Left hindlimb (tissue), 1 donor: ENCODE measurements at places on chromosomes 2 and 18.

GRCh38 chr2:59924346-59924745 is 629.1 kb downstream of the BCL11A start:
- no peak for DNase-seq

GRCh38 chr2:214810671-214811070 is 1.2 kb upstream of the BARD1 start:
- no peak for DNase-seq

DNA sequence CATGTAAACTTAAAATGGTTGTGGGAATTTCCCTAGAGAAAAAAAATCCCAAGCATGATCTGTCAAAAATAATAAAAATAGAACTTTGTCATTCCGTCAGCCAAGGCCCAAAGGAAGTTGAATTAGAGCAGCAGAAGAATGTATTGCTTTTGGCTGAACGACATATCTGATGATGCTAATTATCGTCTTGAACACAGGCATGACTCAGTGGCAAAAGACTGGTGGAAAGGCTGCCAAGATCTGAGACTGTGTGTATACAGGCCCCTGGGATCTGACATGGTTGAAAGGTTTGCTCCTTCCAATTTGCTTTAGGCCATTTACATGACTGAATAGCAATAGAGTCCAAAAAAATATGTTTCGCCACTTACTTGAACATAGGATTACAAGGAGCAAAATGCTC is 1057.1 kb upstream of the CRIM1 start:
- DNase-seq, result peak; percentile 61

GRCh38 chr2:71800851-71801250 is 346.8 kb downstream of the CYP26B1 start:
- no peak for DNase-seq

GRCh38 chr2:240396623-240397541 is 38.6 kb upstream of the GPC1 start:
- DNase-seq, result no peak

- DNase-seq, result no peak
Observed at GRCh38 chr18:70046796-70047195, 99.1 kb upstream of the CD226 start.

DNA sequence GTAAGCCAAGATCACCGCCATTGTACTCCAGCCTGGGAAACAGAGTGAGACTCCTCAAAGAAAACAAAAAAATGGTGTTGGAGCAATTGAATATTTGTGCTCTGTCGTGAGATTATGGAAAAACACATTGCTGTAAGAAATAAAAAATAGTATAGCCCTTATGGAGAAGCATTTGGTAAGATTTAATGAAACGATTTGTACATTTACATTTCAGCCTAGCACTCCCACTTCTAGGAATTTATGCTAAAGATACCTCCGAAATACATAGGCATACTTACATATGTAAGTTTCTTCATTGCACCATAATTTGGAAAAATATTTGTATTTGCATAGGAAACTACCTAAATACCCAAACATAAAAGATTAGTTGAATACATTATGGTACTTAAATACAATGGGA is 8.7 kb upstream of the DTNB start:
- DNase-seq, result no peak

DNA sequence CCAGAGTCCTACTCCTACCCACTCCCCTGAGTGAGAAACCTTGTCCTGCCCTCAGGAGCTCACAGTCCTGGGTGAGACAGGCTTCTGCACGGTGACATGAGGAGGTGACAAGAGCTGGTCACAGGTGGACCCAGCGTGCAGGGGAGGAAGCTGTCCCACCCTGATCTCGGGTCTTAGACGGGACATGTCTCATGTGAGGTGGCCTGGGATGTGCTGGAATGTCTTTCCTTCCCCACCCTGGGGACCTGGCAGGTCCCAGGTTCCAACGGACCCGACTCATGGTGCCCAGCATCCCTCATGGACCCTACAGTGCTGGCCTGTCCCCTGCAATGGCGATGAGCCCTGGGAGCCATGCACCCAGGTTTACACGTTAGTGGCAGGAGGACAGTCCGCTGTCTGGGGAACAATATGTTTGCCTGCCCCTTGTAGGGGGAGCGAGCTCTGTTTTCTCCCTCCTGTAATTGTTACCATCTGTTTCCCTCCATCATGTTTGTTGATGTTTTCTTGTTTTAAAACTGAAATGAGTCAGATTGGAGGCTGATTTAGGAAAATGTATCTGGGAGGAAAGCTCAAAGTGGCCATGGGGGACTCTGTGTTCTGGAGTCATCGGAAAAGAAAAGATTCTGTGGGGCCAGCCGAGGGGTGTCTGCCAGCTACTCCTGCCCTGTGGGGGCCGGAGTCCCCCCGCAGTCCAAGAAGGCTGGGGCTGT is 238.1 kb downstream of the KLHL29 start:
- DNase-seq, result peak; percentile 13

DNA sequence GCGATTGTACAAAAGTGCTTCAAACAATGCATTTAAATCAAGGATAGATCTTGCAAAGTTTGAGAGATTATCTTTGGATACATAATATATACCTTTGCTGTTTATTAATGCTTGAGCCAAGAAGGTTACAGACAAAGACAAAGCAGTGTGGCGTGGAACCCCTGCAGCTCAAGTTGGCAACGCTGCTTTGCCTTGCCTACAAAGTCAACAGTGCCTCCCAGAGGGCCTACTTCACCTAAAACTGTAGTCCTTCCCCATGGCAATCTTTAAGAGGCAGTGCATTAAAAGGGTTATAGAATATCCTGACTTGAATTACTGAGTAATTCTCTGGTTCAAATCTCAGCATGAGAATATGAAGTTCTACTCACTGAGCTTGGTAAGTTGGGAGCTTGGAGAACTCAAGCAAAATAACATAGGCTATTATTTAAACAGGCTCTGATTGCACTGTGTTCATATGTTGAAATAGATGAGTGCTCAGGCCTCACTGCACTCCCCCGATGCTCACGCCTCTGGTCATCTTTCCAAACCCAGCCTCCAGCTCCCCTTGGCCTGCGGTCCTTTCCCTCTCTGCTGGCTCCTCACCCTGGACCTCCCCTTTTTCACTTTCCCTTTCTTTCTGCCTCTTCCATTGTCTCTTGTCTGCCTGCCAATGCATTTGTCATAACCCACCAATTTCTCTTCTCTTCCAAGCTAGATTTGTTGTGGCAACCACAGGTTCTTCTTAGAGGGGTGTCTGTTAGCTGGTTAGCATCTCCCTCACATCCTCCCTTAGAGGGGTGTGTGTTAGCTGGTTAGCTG is 96.5 kb downstream of the MYT1L start:
- peak; percentile 50 for DNase-seq

- no peak for DNase-seq
Observed at GRCh38 chr2:70212298-70212932, 21.6 kb upstream of the C2orf42 start.

DNA sequence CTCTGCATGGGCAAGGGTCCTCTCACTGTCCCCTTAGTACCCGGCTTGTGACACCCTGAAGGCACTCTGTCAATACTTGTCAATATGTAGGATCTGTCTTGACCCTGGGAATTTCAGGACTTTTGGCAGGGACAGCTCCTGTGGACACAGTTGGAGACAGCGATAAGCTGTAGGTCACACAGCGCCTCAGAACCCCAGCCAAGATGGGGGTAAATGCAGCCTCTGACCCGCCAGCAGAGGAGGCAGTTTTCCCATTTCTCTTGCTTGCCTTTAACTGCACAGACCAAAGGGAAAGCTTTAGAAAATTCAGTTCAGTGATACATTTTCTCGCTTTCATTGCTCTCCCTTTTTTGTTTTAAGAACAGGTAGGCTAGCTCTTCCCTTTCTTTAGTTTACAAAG is 54.8 kb upstream of the KLHL29 start:
- no peak for DNase-seq

- no peak for DNase-seq
Observed at GRCh38 chr2:75162897-75163296, 36.4 kb downstream of the TACR1 start.

DNA sequence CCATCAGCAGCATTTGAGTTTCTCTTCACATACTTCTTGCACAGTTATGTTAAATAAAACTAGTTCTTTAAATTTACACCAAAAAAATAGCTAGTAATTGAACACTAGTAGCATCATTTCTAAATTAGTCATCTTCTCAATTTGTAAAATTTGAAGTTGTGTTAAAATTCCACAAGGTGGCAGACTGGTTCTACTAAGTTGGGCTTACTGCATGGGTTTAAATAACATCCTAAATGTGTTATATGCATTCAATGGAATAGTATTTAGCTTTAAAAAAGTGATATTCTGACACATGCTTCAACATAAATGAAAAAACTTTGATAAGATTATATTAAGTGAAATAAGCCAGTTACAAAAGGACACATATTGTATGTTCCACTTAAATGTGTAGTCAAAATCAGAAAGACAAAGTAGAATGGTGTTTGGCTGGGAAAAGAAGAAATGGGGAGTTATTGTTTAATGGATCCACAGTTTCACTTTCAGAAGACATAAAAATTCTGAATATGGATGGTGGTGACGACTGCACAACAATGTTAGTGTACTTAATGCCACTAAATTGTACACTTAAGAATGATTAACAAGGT is 28.7 kb upstream of the RPRD1A start:
- DNase-seq, result no peak

GRCh38 chr2:38734299-38735058 is 16.7 kb downstream of the SRSF7 start:
- no peak for DNase-seq

DNA sequence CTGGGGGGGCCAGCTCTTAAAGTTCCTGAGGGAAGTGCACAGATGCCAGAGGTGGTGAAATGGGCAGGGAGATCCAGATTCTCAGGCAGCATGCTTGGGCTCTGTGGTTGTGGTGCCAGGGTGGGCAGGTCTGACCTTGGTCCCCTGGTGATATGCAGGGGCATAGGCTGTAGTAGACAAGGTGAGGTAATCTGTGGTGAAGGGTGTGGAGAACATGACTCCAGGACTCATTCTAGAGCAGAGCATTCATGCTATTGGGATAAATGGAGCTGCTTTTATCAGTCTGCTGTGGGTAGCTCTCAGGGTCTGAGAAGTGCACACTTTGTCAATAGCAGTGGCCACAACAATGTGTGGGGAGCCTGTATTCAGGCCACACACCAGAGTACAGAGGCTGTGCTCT is 16.9 kb downstream of the ACVR1C start:
- no peak for DNase-seq

DNA sequence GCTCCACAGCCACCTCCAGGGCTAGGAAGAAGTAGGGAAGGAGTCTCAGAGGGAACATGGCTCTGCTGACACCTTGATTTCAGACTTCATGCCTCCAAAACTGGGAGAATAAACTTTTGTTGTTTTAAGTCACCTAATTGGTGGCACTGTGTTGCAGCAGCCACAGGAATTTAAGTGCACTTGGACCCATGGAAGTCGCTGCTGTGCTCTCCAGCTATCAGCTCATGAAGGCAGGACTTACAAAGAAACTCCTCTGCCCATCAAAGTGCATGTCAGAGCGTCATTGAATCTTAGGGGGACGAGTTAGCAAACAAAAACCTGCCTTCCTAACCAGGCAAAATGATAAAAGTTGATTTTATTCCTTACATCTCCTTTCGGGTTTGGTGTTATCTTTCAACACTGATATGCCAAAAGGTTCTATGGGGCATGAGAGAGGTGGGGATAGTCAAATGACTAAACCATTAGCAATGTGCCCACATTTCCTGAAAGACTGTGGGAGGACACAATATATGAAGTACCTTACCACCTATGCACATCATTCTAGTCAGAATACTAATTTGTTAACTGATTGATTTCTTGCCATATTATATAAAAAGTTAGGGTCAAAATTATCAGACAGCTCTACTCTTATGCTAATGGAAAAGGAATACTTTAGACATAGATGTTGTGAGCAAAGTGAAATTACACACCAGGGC is 235.8 kb upstream of the TNP1 start:
- DNase-seq, result no peak

- no peak for DNase-seq
Observed at GRCh38 chr2:196170213-196170605, 1.2 kb downstream of the STK17B start.

- DNase-seq, result no peak
Observed at GRCh38 chr2:9095690-9096089, 92.2 kb upstream of the MBOAT2 start.

- DNase-seq, result no peak
Observed at GRCh38 chr2:137190411-137191195, 425.3 kb downstream of the THSD7B start.

DNA sequence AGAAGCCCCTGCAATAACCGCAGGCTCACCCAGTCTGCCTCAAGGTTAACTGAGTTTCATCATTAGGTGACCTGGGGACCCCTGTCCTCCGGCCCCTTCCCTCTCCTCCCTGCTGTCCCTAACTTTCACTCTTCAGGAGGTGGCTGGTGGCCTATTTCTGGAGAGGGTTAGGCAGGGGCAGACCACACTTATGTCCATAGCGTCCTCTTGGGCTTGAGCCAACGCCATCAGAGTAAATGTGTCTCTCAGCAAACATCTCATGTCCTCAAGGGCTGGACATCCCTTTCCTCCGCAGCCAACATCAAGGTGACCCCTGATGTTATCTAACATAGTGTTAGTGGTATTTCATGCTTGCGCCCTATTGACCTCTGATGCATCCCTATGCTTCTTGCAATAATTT is 114.8 kb downstream of the BCL11A start:
- DNase-seq, result no peak

GRCh38 chr2:36371070-36371874 is 15.7 kb downstream of the CRIM1 start:
- DNase-seq, result no peak

GRCh38 chr2:8633735-8634313 is 48.0 kb upstream of the ID2 start:
- DNase-seq, result no peak

- no peak for DNase-seq
Observed at GRCh38 chr2:180520206-180520605, 460.2 kb upstream of the UBE2E3 start.

- DNase-seq, result no peak
Observed at GRCh38 chr18:2963048-2963447, 49.9 kb downstream of the LPIN2 start.

DNA sequence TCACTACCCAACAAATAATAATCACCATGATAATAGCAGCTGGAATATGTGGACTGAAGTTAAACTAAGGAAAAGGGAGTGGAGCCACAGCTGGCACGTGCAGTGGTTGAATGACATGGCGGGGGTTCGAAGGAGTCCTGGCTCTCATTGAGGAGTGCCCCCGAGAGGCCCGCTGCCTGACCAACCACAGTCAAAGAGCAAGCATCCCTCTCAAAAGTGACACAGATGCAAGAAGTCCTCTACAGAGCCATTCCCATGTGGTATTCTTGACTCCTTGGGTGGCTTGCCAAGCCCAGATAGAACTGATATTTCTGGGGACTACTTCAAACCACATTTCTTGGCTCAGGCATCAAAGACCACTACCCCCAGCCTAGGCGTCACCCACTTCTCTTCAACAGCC is 405.1 kb downstream of the TNS1 start:
- DNase-seq, result no peak
